NCI-H1092 (cell line): ENCODE measurements at places on chromosomes 5 and 9.

GRCh38 chr5:174325431-174325830 is 279.9 kb downstream of the NSG2 start:
- no peak for DNase-seq

GRCh38 chr5:15789642-15790041 is 289.7 kb downstream of the FBXL7 start:
- no peak for DNase-seq

DNA sequence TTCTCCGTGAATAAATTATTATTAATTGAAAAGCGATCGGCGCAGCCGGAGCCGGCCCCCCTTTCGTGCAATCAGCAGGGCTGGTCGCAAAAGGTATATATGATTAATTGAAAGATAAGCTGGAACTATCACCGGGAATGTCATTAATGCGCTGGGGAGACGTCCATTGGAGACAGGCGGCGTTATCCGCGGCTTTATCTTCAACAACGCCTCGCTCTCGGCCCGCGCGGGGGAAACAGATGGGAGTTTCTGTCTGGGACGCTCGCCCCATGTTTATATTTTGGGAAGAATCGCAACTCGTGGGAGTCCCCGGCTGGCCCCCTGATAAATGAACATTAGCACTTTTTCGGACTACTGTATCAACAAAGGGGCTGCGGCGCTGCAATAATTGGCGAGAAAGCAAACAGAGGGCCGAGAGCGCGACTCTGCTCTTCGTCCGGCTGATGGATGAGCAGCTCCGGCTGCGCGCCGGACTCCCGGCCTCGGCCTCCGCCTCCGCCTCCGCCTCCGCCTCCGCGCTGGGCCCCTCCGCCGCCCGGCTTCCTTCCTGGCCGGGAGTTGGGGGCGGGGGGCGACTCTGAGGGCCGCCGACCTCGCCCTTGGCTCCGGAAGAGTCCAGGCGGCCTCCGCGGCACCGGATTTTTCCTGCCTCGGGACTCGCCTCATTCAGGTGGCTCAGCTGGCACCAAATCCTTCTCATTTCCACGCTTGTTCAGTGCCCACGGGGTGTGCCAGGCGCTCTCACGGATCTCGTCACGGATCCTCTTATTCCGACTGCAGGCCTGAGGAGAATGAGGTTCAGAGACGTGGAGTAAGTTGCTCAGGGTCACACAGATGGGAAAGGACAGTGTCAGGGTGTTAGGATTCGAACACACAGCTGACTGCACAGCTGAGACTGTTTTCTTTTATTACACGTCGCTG is 3.6 kb upstream of the NKX2-5 start:
- DNase-seq = no peak

- DNase-seq = peak; percentile 86
Measured at GRCh38 chr5:134758504-134759341, at the start of gene DDX46. TSS of gene DDX46 (plus strand) at chr5:134758779. CDS start at chr5:134758939, 160 bp downstream.

DNA sequence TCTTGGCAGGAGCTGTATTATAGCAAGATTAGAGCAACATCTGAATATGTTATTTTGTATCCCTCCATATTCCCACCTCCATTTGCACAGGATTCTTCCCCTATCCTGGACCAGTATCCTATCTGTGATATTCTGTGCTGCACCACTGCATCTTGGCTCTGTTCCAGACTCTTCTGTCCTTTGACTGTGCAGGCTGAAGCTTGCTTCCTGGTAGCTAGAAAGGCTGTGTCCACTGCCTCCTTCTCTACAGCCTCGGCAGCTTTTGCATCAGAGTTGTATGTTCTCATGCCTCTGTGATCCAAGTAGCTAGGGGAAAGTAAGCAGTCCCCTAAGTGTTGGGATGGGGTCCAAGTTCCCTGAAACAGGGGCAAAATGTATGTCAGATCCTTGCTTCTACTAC is 104.1 kb downstream of the GAS1 start:
- no peak for DNase-seq

GRCh38 chr5:145495741-145496140 is 339.4 kb downstream of the PRELID2 start:
- no peak for DNase-seq

- no peak for DNase-seq
Measured at GRCh38 chr5:150809363-150809762, 30.8 kb downstream of the SMIM3 start.

DNA sequence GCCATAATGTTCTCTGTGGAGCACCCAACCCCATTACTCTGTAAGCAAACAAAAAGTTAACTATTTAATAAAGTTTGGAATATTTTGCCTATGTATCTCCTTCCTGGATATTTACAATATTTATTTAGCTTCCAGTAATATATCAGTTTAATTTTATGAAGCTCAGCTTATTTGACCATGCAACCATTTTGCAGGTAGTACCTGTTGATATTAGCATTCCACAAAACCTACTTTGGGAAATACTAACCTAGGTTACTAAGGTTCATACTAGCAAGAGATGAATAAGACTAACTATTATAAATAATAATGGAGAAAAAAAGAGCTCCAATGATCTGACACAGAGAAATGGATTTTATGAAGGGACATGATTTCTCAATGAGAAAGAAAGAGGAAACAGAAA is 506.4 kb downstream of the PDE4D start:
- no peak for DNase-seq

DNA sequence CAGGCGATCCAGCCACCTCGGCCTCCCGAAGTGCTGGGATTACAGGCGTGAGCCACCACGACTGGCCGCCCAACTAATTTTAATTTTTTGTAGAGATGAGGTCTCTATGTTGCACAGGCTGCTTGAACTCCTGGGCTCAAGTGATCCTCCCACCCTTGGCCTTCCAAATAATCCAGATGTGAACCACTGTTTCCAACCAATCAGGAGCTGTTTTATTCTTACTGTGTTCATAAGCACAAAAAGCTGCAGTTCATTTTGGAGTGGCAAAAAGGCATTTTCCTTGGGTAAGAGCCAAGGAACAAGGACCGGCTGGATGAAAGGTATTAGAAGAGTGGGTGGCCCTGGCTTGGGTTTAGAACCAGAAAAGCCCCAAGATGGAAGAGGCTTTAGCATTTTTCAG is 5.2 kb upstream of the SLC27A4 start:
- no peak for DNase-seq

- DNase-seq = no peak
Measured at GRCh38 chr5:118628660-118629354, 359.5 kb downstream of the DTWD2 start.

GRCh38 chr9:92501671-92502393 is 19.5 kb upstream of the ASPN start:
- no peak for DNase-seq
